ENCODE measurements at places on chromosomes 11 and 22.

GRCh38 chr11:18722293-18722637 lies 3.7 kb downstream of the IGSF22 start:
- DNase-seq, result no peak

- no peak for DNase-seq
Measured at GRCh38 chr11:65204143-65204542, 22.4 kb downstream of the CAPN1 start.

GRCh38 chr11:132864811-132865576 lies 667.3 kb downstream of the OPCML start:
- no peak for DNase-seq

DNA sequence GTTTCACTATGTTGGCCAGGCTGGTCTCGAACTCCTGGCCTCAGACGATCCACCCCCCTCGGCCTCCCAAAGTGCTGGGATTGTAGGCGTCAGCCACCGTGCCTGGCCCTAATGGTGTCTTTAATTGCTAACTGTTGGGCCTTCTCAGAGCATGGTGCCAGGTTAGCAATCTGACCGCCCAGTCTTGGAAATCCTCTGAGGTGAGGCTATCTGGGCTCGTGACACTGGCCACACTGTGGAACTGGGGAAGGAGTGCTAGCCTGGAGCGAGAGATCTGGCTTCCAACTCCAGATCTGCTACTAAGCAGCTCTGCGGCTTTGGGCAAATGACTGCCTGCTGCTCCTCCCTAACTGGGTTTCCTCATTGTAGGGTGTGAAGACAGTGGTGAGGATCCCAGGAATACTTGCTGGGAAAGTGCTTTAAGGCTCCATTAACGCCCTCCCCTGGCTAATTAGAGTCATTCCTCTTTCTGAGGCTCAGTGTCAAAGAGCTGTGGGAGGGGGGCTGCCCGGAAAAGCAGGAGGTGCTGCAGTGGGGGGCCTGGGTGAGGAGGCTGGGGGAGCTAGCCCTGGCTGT lies 35.4 kb downstream of the CHRDL2 start:
- no peak for DNase-seq

DNA sequence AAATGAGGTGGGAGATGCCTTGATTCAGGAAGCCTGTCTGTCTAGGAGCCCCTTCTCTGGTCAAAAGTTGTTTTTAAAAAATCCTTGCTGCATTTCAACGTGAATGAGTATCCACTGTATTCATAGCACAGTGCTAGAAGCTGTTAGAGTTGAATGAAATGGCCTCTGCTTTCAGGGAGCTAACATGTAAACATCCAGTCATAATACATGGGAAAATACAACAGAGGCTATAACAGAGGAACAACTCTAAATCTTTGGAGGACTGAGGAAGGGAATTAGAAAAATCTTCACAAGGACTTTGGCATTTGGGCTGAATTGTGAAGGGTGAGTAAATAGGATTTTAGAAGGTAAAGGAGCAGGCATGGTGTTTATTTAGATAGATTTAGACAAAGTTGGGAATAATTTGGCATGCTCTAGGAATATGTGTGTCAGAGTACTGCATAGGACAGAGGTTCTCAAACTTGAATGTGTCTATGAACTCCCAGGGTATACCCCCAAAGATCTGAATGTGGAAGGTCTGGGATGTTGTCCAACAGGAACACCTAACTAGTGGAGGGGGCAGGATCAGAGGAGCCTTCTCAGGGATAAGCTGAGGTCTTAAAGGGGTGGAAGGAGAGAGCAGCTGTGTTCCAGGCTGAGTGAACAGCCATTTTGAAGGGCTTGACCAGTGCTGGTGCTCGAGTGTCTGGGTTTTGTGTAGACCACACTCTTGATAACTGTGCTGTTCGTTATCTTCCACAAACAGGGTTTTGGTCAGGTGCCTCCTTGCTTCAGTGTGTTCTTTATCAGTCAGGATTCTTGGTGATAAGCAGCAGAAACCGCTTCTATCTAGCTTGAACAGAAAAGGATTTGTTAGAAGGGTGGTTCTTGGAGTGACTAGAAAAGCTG lies 12.7 kb downstream of the SREBF2 start:
- no peak for DNase-seq

DNA sequence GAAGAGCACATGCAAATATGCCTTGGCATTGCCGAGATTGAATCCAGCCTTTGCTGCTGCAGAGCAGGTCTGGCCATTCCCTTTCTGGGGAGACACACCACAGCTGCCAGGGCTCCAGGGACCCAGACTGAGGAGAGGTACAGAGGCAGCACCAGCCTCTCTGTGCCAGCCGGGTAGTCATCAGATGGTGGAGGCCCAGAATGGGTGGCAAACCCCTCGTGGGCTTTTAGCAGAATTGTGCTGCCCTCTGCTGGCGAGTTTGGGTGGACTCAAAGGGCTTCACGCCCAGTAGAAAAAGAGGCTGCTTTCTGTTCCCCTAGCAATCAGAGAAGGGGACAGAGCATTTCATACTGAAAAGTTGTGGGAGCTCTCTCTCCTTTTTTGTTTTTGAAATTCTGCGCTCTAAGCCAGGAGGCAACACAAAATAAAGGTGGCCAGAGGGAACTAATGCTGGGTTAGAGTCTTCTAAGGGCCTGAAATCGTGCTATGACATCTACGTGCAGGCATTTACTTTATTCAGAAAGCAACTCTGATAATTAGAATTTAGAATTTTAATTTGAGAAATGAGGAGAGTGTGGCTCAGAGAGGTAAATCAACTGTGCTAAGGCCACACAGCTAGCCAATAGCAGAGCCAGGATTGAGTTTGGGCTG lies 158.8 kb upstream of the NAV2 start:
- DNase-seq, result peak; percentile 60

GRCh38 chr11:123757976-123758375 lies 3.7 kb upstream of the OR6X1 start:
- no peak for DNase-seq

DNA sequence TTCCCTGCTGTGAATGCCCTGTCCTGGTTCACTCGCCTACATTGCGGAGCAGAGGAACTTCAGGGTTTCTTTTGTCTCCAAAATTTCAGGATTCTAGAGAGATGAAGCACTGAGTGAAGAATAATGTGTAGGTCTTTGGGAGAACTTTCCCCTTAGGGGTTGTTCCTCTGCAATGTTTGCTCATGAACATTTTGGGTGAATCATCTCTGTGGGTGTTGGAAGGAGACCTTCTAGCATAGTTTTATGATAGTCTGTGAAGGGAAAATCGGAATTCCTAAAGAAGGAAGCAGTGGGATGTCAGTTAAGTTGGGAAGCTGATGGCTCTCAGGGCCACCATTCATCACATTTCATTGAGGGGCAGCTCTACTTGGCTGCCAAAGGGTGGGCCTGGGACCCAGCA lies 64.8 kb downstream of the MIAT start:
- DNase-seq, result no peak

DNA sequence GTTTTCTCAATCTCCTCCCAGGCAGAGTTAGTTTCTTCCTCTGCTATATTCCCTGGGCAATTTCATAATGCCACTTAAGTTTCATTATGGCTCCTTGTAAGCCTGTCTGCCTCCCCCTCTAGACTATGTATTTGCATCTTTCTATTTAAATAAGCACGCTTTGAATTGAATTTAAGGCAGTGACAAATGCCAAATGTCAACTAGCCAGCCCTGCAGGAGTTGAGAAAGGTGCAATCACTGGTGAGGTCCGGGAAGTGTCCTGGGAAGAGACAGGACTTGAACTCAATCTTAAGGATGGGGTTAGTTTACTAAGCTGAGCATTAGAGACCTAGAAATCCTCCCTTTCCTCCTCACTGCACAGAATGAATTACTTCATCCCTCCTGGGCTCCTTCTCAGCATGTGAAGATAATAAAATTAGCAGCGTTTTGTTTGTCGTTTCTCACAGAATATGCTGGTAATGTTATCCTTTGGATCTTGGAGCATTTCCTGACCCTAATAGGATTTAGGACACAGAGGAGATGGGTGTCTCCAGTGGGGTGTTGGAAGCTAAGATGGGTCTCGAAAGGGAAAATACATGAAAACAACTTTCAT lies 1.6 kb downstream of the TCP11L1 start:
- DNase-seq, result no peak

- no peak for DNase-seq
Measured at GRCh38 chr11:33033493-33033892, 5.9 kb upstream of the TCP11L1 start.

- DNase-seq, result no peak
Measured at GRCh38 chr11:88352139-88352538, 14.6 kb upstream of the CTSC start.

GRCh38 chr11:13850231-13851005 lies 112.1 kb upstream of the SPON1 start:
- DNase-seq, result no peak

GRCh38 chr11:119019996-119020395 lies 1.4 kb downstream of the TRAPPC4 start:
- no peak for DNase-seq

DNA sequence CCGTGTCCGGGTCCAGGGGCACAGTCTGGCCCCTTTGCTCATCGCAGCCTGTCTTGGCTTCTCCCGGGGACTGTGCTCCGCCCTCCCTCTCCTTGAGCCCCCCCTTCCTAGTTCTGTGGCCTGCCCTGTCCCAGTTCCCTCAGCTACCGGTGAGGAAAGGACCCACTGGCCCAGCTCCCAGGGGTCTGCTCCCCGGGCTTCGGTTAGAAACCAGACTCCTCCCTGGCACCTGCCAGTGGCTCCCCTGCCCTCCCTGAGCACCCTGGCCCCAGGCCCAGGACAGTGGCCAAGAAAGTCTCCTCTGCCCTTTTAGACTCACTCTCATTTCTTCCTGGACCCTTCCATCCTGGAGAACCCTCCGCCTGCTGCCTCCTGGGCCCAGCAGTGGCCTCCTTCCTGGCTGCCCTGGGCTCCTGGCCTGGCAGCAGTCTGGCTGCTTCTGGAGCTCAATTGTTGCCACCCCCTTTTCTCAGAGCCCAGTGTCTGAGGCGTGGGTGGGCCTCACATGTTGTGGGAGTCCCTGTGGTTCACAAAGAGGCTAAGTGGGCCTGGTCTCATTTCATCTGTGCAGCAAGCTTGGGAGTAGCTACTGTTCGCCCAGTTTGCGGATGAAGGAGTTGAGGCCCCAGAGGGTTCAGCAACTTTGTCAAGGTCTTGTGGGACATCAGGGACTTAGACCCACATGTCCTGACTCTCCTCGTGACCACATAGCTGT lies 12.6 kb downstream of the PRDM11 start:
- DNase-seq, result no peak

- no peak for DNase-seq
Measured at GRCh38 chr22:43090130-43090789, 1.1 kb upstream of the TTLL1 start.

DNA sequence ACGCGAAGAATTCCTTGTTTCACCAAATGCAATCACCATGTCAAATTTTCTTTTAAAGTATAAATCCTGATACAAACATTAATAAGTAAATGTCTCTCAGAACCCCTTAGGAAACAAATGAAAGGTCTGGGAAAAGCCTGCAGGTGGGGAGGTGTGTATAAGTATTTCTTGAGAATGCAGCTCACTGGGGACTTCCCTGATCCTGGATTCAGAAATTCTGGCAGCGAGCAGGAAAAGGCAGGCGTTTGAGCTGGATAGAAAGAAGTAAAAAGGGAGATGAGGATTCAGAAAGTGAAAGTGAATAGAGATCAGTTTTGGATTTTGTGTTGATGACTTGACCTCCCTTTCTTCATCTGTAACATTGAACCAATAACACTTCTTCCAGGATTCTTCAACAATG lies 68.3 kb upstream of the CTSC start:
- DNase-seq, result no peak

- no peak for DNase-seq
Measured at GRCh38 chr22:31623592-31624304, 38.3 kb downstream of the PISD start.

DNA sequence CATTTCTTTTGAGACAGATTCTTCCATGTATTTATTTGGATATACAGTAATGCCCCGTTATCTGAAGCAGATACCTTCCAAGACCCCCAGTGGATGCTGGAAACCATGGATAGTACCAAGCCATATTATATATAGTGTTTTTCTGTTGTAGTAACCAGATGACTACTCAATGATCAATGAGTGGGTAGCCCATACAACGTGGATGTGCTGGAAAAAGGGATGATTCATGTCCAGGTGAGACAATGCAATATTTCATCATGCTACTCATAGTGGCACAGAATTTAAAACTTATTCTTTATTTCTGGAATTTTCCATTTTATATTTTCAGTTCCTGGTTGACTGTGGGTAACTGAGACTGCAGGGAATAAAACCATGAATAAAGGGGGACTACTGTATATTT lies 427.5 kb downstream of the METTL15 start:
- DNase-seq, result no peak

- DNase-seq, result no peak
Measured at GRCh38 chr22:47457509-47458300, 695.3 kb downstream of the TBC1D22A start.

- DNase-seq, result no peak
Measured at GRCh38 chr11:101428918-101429317, 154.9 kb downstream of the TRPC6 start.

DNA sequence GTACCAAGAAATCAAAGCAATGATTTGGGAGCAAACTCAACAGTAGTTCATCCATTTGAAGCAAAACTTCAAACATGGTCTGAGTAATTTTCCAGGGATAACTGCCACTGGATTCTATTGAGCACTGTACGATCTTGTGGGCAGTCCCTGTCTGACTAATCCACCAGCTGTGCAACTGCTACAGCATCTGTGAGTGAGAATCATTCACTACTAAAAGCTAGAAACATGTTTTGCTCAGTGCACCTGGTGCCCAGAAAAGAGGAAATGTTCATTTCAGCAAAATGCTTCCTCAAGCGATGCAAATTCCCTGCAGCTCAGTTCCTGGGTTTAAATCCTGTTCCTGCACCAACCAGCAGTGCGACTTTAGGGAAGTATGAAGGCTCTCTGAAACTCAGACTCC lies 1077.9 kb downstream of the DLG2 start:
- no peak for DNase-seq

- DNase-seq, result no peak
Measured at GRCh38 chr22:37208401-37209139, 3.7 kb downstream of the SSTR3 start.

GRCh38 chr11:68329978-68330699 lies 17.7 kb downstream of the LRP5 start:
- DNase-seq, result no peak

DNA sequence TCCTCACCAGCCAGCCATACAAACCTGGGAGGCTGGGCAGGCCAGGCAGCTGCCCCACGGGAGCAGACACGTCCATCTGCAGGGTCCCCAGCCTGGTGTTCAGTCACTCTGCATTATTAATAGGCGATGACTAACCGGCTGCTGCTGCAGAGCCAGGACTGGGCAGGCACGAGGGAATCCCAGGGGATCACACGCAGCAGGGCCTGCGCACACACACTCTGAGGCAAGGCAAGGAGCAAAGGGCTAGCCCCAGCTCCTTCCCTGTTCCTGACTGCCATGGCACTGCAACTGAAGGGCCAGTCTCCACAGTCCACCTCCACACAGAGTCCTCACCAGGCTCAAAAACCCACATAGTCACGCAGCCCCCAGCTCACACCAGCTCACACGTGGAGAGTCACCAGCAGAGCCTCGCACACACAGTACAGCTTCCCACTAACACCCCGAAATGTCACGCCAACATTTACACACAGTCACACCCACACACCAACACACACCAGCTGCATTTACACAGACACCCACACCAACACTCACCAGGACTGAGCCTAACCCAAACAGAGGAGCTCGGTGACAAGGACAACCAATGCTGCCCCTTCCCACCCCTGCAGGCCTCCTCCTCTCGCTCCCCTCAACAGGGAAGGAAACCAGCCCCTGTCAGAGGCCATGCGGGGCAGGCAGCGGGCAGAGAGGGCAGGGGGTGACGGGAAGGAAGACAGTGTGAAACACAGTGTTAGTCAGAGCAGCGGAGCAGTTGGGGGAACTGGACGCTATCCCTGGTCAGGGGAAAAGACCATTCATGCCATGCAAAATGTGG lies 47.3 kb downstream of the NRXN2 start:
- no peak for DNase-seq

GRCh38 chr11:116215471-116216113 lies 557.2 kb downstream of the BUD13 start:
- no peak for DNase-seq

Data from central memory CD8-positive, alpha-beta T cell (primary cell).